H1 (cell line): ENCODE measurements at places on chromosomes 1 and 21. TPM values are rescaled to one million over a fixed set of nuclear protein-coding genes. Genes with fewer than 3 reads are reported as not detected.

Gene GLMP
- 47.6 and 48.1 TPM in 2 replicates for total RNA-seq

Gene TPR
- 102 and 104 TPM in 2 replicates for total RNA-seq

Gene AIRE
- 0.10 TPM in 1 of 2 replicates, not detected in the other for total RNA-seq

Gene ASAP3
- 54.9 and 58.0 TPM in 2 replicates for total RNA-seq

- H3K27ac ChIP-seq = no peak overlapping the region
- H3K36me3 ChIP-seq = peaks cover 63% of the 10 kb centered on the region
- H3K27me3 ChIP-seq = no peaks in the 10 kb centered on the region
- no peaks in the 10 kb centered on the region for H3K4me1 ChIP-seq
- no peak for DNase-seq
Measured at GRCh38 chr1:116400780-116401179, 27.7 kb downstream of the ATP1A1 start.

- H3K27ac ChIP-seq = no peak overlapping the region
- H3K27me3 ChIP-seq = no peaks in the 10 kb centered on the region
- H3K4me1 ChIP-seq = no peaks in the 10 kb centered on the region
- H3K4me3 ChIP-seq = no peak overlapping the region
- DNase-seq = no peak
Measured at GRCh38 chr1:38700077-38700470, 159.5 kb downstream of the RRAGC start.

GRCh38 chr21:15748586-15748985 is 18.8 kb downstream of the USP25 start:
- no peak overlapping the region for H3K4me3 ChIP-seq
- H3K27me3 ChIP-seq = no peaks in the 10 kb centered on the region
- peaks cover 10% of the 10 kb centered on the region; the same call in 1 of the 2 replicates for H3K4me1 ChIP-seq

GRCh38 chr1:100862591-100862990 is 32.1 kb downstream of the EXTL2 start:
- H3K27ac ChIP-seq = no peak overlapping the region
- H3K27me3 ChIP-seq = no peaks in the 10 kb centered on the region
- H3K4me1 ChIP-seq = no peaks in the 10 kb centered on the region
- H3K4me3 ChIP-seq = no peak overlapping the region
- no peak for DNase-seq

DNA sequence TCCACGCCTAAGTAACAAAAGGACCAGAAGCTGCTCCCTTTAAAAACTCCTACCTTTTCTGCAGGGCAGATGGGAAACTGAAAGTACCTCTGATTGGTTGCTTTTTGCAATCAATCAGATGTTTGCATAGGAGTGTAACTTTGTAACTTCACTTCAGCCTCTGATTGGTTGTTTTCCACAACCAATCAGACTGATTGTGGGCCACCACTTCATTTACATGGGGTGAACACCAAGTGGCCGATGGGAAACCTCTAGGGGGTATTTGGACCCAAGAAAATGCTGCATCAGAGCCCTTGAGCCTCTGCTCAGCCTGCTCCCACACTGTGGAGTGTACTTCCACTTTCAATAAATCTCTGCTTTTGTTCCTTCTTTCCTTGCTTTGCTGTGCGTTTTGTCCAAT is 32.8 kb upstream of the CD1D start:
- peaks cover 13% of the 10 kb centered on the region; the same call in 1 of the 2 replicates for H3K27me3 ChIP-seq
- no peak overlapping the region for H3K27ac ChIP-seq
- no peak overlapping the region for H3K4me3 ChIP-seq
- DNase-seq = no peak
- H3K4me1 ChIP-seq = no peaks in the 10 kb centered on the region; the same call in 1 of the 2 replicates

- no peaks in the 10 kb centered on the region for H3K36me3 ChIP-seq
- no peak overlapping the region for H3K4me3 ChIP-seq
- no peaks in the 10 kb centered on the region for H3K4me1 ChIP-seq
- H3K27ac ChIP-seq = no peak overlapping the region
Measured at GRCh38 chr1:210344706-210345105, 16.0 kb downstream of the HHAT start.
